Glomerular endothelial cell (primary cell): ENCODE measurements at places on chromosomes 7 and 10. TPM values are rescaled to one million over a fixed set of nuclear protein-coding genes. Genes with fewer than 3 reads are reported as not detected.

The EMX2 gene
- 1.3 TPM in 1 of 2 replicates, not detected in the other for total RNA-seq

The SPACDR gene
- 1.0 TPM in 1 of 2 replicates, not detected in the other for total RNA-seq

The DNAH11 gene
- under 0.01 and 3.4 TPM in 2 replicates for total RNA-seq

The SPAG6 gene
- total RNA-seq, result not detected in 2 replicates

The DNA2 gene
- 4.6 and 6.2 TPM in 2 replicates for total RNA-seq

The CUEDC2 gene
- total RNA-seq, result 94.6 and 97.6 TPM in 2 replicates

The GPR146 gene
- 5.4 and 33.5 TPM in 2 replicates for total RNA-seq

The BCL7B gene
- 53.7 and 60.2 TPM in 2 replicates for total RNA-seq

The SRRM3 gene
- 0.10 and 0.23 TPM in 2 replicates for total RNA-seq

The METTL27 gene
- total RNA-seq, result 0.41 and 5.3 TPM in 2 replicates

The ZP3 gene
- total RNA-seq, result 1.1 and 4.0 TPM in 2 replicates

The DRGX gene
- total RNA-seq, result not detected in 2 replicates

The FUOM gene
- 18.7 and 54.1 TPM in 2 replicates for total RNA-seq

- DNase-seq, result no peak
Observed at GRCh38 chr7:51312951-51313737, 3.5 kb downstream of the COBL start.

DNA sequence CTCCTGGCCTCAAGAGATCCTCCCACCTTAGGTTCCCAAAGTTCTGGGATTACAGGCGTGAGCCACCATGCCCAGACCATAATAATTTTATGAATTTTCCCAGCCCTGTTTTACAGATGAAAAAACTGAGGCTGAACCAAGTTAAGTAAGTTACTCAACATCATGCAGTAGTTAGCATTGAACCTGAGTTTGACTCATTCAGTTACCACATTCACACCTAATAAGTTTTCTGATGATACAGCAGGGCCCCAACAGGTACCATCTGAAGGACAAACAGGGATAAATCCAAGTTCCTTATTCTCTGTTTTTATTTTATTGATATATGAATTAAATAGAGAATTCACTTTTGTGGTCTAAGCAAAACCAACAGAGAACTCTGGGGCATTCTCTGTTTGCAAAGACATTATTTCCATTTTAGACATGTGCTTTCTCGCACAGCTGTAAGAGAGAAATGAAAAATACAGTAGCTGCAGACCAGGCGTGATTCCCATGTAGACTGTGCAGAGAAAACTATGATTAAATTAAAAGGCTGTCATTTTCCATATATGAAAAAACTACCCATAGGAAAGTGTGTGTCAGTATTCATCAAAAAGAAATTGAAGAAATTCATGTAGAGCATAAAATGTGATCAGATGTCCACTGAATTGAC is 26.6 kb downstream of the APBB1IP start:
- DNase-seq, result no peak

- DNase-seq, result no peak
Observed at GRCh38 chr7:29968683-29969395, 20.8 kb downstream of the SCRN1 start.

- no peak for DNase-seq
Observed at GRCh38 chr7:12800486-12800885, 113.1 kb downstream of the ARL4A start.

DNA sequence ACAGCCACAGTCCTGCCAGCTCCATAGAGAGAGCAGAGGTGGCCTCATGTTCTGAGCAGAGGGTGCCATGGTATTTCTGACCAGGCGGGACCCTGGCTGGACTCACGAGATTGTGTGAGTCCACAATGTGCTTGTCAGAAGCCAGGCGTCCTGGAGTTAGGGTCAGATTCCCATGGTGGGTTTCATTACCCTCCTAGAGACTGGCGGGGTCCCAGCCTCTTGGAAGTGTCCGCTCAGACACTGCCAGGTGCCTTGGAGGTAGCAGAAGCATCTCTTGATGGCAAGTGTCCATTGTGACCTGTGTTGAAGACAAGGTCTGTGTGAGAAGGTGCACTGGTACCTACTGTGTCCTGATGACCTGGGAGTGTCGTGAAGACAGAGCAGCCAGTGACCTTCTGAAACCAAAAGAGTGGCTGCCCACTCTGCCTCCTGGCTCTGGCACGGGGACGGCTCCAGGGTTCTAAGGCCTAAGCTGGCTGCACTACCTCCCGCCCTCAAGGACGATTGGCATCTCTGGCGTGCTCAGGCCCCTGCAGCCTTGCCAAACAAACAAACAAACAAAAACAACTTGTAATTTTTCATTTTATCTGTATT is 56.8 kb downstream of the MGMT start:
- DNase-seq, result no peak

GRCh38 chr7:100366411-100367250 is 6.7 kb upstream of the PILRA start:
- DNase-seq, result no peak

GRCh38 chr7:121097577-121097976 is 109.1 kb downstream of the CPED1 start:
- no peak for DNase-seq

- DNase-seq, result no peak
Observed at GRCh38 chr10:11145495-11145855, 127.8 kb downstream of the CELF2 start.

DNA sequence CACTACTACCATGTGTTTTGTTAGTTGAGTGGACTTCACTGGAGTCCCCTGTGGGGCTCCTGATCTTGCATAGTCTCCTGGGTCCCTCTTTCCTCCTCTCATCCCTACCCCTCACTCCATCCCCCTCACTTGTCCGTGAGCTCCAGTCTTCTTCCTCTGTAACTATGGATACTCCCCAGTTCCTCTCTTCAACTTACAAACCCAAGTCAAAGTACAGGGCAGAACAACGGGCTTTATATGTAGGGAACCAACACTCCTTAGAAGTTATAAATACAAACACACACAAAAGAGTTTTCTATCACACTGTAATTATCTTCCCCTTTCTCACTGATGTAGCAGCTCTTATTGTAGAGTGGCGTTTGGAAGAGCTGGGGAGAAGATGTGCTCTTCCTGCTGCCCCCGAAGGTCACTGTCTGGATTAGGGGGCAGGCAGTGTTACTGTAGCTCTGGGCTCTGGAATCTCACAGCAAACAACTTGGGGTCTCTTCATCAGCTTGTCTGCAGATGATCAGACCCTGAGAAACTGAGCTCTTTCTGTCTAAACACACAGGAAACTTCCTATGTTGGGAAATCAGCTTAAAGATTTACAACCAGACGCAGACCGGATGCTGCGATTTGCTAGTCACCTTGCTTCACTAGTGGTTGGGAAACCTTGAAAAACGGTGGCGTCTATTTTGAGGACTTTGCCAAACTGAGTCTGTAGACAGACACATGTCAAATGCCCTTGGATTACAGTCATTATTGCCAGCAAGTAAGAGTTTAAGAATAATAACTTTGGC is 13.6 kb downstream of the SNX10 start:
- DNase-seq, result no peak

DNA sequence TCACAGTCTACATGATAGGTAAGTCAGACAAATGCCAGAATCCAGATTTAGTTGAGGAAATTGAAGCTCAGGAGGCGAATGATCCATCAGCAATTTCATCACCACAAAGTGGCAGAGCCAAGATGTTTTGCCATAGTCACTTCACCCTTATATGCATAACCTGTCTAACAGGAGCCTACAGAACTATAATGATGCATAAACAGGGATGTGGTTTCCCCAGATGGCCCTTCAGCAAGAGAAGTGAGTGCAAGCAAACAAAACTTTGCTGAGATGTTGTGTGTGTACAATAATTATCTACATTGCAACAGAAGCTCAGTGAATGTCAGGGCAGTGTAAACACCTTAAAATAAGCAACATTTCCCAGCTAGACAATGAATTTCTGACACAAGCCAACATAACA is 28.6 kb downstream of the PON3 start:
- no peak for DNase-seq

- no peak for DNase-seq
Observed at GRCh38 chr10:58178811-58179210, 88.9 kb downstream of the IPMK start.

- no peak for DNase-seq
Observed at GRCh38 chr7:1898628-1899185, 228.6 kb downstream of the ELFN1 start.

DNA sequence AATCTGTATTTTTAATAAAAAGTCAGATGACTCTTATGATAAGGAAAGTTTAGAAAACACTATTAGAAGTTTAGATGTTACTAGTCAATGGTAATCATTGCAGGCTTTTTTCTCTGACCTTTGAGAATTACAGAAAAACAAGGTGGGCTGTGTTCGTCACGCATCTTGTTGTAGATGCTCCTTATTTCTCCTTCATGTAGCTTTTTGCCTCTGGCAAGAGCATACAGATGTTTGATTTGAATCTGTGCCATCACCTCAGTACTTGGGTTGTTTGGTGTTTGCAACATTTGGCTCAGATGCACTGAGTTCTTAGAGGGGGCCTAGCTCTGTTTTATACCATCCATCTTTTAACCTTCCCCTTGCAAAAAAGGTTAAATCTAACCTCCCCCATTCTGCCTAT is 11.5 kb downstream of the TAS2R16 start:
- DNase-seq, result no peak

GRCh38 chr7:137313201-137313600 is 30.3 kb downstream of the PTN start:
- no peak for DNase-seq

- DNase-seq, result no peak
Observed at GRCh38 chr10:35540296-35541164, 64.6 kb upstream of the GJD4 start.

DNA sequence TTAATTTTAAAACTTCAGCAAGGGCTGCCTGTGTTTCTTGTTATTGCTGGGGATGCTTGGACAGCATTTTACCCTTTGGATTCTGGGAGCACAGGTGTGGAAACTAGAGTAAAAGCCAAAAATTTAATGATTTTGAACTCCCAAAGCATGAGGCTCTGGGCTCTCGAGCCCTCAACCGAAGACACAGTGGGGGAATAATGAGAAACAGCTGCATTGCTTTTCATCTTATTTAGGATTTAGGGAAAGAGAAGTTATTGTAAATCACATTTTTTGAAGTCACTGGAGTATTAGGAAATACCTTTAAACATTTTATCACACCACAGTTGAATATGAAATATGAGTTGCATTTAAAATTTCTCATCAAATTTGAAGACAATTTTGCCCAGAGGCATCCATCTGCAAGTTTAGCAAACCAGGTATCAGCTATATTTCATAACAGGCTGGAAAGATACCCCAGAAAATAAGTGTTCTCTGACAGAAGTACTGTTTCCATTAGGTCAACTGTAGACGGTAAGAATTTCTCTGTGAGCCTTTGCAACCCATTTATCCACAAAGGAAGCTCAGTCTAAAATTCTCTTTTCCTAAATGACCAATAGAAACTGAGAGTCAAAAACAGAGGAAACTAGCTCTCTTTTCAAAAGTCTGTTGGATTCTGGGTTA is 290.6 kb upstream of the PHYHIPL start:
- no peak for DNase-seq

- DNase-seq, result no peak
Observed at GRCh38 chr7:135083005-135083404, 64.9 kb upstream of the TMEM140 start.

DNA sequence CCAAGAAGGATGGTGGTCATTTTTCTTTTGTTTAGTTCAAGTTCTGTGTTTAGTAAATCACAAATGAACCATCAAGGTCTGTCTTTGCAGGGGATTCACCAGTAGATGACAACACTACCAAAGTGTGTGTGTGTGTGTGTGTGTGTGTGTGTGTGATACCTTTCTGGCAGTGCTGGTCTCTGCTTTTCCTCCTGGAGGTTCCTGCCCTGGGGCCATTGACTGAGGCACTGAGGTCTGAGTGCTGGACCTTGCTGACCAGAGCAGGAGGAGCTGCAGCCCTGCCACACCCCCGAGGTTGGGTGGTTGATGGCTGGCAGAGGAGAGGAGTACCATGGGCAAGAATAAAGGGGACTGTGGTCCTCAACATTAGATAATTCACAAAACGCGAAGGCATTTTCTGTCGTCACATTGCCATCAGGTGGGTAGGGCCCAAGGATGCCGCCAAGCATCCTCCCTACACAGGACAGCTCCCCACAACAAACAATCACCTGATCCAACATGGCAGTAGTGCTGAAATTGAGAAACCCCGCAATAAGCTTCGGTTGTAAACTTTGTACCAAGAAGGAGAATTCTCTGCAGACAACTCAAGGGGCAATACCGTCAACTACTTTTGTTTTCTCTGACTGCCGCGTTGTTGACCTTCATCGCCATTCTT is 49.5 kb upstream of the PRSS58 start:
- DNase-seq, result no peak

GRCh38 chr7:149870701-149871483 is 2.9 kb upstream of the ATP6V0E2 start:
- DNase-seq, result no peak

GRCh38 chr7:14720785-14721184 is 181.8 kb downstream of the DGKB start:
- DNase-seq, result no peak

DNA sequence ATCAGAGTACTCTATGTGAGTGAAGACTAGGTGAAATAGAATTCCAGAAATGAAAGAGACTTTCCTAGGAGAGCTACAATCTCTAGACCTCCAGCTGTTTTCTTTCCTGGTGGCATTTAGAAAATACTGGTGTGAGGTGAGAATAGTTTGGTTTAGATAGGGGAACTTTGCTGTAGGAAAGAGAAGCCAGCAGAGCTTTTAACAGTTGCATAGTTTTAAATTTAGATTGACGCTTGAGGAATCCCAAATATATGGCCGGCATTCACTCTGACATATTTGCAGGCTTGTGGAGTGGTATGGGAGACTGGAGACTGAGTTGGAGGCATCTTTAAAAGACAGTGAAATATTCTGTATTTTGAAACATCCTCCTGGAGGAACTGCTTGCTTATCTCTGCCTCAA is 94.3 kb upstream of the ETV1 start:
- DNase-seq, result no peak

GRCh38 chr10:33370434-33370930 is 36.0 kb upstream of the NRP1 start:
- DNase-seq, result no peak

- no peak for DNase-seq
Observed at GRCh38 chr7:26562841-26563240, 271.2 kb downstream of the SNX10 start.

DNA sequence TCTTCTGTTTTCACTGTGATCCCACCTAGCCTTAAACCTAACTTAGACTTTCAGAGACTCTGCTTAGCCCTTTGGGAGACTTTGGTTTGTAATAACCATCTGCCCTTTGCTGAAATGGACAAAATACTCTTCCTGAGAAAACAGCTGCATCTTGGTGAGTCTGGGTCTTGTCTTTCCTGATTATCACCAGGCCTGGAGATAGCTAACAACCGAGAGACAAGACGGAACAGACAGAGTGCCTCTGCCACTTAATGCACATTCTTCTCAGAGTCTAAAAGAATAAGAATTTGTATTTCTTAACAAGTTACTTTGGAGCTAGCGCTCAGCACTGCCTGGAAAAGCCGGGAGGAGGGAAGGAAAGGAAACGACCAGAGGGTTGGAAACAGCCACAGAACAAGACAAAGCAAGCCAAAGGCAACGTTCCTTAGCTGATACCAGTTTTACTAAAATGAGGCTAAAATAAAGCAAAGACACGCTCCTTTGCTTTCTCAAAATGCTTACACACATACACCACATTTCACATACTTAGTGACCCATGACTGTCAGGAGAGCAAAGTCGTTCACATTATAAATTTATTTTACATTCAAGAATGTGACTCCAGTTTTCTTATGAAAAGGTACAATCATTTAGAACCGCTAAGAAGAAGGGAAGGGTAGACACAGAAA is 70.3 kb upstream of the DGKI start:
- DNase-seq, result no peak

GRCh38 chr7:14902589-14903067 is at the start of gene DGKB:
DGKB (minus strand) TSS chr7:14902751.
- no peak for DNase-seq

GRCh38 chr7:156861212-156861611 is 31.8 kb downstream of the LMBR1 start:
- no peak for DNase-seq

- DNase-seq, result no peak
Observed at GRCh38 chr10:21326594-21327288, 198.7 kb downstream of the SKIDA1 start.

- DNase-seq, result no peak
Observed at GRCh38 chr10:44792119-44792775, 118.9 kb upstream of the TMEM72 start.
